Occipital lobe (tissue), 3 donors: ENCODE measurements at places on chromosomes 13 and 19. TPM values are rescaled to one million over a fixed set of nuclear protein-coding genes. Genes with fewer than 3 reads are reported as not detected.

DNA sequence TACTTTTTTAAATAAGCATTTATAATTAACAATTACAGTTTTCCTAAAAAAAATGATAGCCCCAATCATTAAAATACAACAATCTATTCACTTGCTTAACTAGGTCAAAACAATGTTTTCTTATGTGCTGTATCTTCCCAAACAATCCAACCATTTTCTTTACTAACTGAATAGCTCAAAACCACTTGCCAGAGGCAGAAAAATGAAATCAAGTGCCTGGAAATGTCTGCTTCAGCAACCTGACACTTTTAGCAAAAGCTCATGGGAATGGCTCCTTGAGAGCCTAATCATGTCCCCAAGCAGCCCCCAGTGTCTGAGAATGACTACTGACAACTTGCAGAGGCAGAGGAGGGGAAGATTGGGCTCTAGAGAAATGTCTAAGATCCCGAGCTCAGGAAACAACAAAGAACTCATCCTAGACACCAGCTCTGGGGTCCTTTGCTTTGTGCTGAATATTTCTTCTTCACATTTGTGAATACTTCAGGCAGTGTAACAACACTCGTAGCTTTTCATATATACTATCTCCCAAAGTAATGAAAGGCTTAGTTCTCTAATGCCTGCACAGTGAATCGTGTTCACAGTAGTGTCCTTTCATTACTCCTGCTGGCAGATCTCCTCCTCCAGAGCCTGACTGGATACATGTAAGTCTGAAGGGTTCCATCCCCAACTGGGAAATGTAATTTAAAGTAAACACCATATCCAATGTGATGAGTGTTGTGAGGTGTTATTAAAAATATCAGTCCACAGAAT lies 280.0 kb downstream of the LHFPL6 start:
- no peak for DNase-seq

DNA sequence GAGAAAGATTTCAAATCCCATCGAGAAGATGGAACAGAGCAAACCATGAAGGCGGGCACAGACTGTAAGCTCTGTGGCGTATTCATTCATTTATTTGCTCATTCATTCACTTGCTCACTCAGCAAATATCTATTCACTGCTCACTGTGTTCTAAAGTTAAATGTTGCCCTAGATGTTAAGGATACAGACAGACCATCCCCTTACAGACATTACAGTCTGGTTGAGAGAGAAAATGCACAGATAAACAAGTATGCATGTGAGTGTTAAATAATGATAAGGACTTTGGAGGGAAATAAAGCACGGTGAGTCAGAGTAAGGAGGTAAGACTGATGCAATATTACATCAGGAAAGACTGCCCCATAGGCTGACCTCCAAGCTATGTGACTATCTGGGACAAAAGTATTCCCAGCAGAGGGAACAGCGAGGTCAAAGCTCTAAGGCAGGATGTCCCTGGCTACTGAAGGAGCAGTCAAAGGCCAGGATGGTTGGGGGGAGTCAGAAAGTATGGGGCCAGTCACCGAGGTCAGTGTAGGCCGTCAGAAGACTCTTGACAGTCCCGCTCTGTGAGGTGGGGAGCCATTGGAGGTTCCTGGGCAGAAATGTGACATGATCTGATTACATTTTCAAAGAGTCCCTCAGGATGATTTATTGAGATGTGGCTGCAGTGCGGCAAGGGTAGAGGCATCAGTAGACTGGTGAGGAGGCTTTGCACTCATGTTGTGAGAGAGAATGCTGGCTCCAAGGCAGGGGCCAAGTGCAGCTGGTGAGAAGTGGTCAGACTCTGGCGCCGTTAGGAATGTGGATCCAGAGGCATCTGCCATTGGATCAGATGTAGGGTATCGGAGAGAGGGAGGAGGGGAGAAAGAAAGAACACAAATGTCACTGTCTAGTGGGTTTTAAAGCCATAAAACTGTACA lies 37.9 kb downstream of the MBNL2 start:
- DNase-seq = no peak

DNA sequence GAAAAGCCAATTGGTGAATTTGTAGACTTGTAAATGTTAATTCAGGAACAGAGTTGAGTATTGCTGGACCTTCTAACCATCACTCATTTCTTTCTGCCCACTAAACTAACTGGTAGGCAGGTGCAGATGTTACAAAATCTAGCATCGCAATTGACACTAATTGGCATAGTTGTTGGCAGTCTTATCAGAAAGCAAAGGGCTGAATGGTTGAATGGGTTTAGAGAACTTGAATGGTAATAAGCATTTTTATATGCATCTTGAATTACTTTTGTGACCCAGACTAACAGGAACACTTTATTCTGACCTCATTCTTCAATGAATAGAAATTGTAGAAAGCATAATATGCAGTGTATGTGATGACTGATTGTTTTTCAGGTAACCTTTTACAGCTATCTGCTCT lies 189.1 kb downstream of the GGACT start:
- DNase-seq = no peak

DNA sequence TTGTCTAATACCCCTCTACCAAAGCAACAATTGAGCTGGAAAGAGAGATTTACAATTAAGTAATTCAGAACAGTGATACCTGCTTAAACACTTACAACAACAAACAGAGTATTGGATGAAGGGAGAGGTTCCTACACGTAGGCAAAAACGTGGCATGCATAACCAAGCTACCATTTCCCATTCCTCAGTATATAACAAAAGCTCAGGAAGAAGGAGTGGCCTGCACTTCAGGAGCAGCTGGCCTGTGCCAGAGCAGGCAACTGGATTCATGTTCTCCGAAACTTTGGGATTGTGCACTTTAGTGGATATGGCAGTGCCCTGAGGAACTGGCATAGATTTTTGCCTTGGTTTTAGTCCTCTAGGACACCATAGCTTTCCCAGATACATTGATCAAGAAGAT lies 630.2 kb upstream of the PCDH9 start:
- DNase-seq = no peak

DNA sequence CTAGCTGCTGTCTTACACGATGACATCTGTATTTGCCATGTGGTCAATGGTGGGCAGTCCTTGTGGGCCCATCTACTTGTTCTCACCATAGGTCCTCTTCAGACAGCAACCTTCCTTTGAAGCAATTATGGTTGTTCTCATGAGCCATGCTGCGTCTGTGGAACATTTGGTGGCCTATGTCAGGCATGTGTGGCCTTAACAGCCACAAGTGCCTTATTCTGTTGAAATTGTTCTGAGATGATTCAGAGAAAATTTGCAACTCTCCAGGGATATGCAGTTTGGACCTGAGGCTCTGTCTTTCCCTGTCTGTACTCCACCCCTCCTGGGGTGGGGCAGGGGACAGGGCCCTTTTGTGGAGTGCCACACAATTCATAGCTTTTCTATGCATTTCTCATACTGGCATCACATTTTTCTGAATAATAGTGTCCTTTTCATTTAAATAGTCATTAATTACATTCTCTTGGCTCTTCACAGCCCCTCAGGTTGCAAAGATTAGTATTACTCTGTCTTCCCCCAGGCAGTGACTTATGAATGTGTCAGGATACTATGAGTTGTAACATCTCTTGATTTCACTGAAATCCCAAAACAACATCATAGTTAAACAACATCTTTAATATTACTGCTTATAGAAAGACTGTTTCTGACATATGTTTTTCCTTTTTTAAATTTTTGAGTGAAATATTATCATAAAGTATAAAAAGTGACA lies 102.1 kb downstream of the ITGBL1 start:
- no peak for DNase-seq

- no peak for DNase-seq
These were observed 31.6 kb downstream of the MTRF1 start for GRCh38 chr13:41231786-41232185.

DNA sequence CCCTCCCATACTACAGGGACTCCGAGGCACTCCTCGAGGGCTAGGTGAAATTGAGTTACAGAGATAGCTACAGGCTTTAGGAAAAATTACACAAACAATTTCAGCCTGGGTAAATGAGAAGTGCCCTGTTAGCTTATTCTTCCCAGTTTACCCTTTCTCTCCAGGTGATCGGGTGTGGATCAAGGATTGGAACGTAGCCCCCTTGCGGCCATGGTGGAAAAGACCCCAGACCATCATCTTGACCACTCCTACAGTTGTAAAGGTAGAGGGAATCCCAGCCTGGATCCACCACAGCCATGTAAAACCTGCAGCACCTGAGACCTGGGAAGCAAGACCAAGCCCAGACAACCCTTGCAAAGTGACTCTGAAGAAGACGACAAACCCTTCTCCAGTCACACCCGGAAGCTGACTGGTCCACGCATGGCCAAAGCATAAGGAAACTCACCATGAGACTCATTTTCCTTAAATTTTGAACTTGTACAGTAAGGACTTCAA lies 600.6 kb downstream of the UQCRFS1 start:
- no peak for DNase-seq

DNA sequence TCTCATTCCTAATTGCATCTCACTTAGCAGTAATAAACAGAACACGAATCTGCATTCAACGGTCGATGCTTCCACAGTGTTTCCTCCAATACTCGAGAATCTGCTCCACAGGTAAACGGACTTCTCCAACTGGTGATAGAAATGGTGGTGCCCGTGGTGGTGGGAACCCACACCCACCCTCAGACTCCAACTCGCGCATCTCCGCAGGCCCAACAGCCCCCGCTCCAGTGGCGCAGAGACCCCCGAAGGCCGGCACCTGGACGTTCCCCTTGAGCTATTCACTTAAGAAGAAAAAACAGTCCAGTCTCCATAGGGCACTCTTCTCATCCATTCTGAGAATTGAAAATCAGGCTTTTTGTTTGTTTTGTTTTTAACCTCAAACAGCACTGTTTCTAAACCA lies 13.8 kb upstream of the RASA3 start:
- no peak for DNase-seq

GRCh38 chr13:78587395-78587794 lies 16.0 kb downstream of the POU4F1 start:
- no peak for DNase-seq

- no peak for DNase-seq
These were observed 32.2 kb upstream of the TM9SF2 start for GRCh38 chr13:99469041-99469440.

- DNase-seq = no peak
These were observed 192.4 kb downstream of the NUFIP1 start for GRCh38 chr13:44796597-44797490.

GRCh38 chr19:48858984-48859710 lies 9.3 kb downstream of the PLEKHA4 start:
- DNase-seq = no peak

DNA sequence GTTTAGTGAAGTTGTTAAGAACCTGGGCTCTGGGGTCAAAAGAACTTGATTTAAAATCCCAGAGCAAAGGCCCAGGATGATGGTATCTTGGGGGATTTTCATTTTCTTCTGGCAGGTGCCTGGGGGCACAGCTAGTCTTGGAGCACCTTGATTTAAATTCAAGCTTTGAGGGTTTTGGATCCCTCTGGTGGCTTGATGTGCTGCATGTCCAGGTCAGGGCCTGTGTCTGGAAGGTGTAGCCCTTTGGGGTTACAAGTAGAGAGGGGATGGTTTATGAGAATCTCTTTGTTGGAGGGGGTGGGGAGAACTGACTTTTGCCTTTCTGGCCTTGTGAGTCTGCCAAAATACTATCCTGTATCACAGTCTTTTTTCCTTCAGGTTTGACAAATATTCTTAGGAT lies 55.8 kb downstream of the AKAP11 start:
- DNase-seq = no peak

GRCh38 chr13:66341635-66342377 lies 888.3 kb downstream of the PCDH9 start:
- no peak for DNase-seq

DNA sequence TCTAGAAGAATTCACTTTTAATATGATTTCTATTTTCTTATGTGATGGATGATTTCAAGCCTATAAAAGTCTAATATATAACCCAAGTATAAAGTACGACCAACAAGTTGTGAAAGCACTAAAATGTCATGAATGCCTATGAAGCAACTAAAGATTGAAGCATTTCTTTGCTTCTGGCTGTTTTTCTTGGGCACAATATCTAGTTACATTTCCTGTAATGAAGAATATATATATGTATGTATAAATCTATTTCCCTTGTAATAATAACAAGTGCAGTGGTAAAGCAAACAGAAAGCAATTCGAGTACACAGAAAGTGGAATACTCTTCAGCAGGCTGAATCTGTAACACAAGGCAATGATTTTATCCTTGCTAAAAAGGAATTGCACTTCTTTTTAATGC lies 5.4 kb downstream of the PCDH20 start:
- no peak for DNase-seq

DNA sequence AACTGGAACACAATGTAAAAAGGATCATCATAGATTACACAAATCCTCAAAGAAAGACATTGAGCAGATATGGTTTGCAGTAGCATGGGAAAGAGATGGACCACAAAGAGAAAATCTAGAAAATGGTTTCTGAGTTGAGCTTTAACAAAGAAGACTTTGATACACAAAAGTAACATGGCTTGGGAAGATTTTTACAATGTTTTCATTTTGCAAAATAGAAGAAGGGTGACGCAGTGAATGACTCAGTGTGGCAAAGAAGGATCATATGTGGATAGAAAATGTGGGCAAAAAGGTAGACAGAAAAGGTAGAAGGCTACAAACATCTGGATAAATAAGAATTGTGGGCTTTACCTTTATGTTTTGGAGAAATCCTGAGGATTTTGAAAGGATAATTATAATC lies 1220.5 kb downstream of the PCDH17 start:
- DNase-seq = no peak

DNA sequence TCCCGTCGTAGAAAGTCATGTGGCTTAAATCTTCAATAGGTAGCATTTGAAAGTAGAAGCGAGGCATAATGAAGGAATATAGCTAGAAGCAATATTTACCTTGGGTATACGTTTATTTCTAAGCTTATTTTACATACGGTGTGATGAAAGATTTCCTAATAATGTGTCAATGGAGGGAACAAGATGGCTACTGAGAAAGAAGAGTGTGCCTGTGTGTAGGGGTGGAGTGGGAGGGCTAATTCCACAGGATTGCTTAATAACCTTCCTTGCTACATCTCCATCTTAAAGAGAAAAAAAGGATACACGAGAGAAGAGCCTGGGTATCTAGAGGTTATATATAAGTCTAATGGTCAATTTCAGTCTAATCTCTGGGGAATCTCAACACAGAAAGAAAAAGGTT lies 2.0 kb downstream of the SPART start:
- no peak for DNase-seq

DNA sequence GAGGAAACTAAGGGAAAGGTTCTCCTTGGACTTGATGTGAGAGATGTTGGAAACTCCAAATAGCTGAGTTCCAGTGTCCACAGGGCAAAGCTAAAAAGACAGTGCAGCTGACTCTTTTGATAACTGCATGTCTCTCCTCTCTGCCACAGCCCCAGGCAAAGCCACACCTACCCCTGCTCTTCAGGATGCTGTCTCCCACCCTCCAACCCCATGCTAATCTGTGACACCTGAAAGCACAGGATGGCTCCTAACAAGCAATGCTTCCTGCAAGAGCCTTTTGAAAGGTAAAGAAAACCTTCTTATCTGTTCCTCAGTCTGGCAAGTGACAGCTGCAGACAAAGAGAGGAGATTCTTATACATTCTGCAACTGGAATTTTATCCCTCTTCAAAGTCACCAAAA lies 14.5 kb downstream of the SLC46A3 start:
- DNase-seq = no peak

FCER2 gene
- not detected for total RNA-seq

SH2D3A gene
- not detected for total RNA-seq

ZNF850 gene
- total RNA-seq = 7.5 TPM

IL17D gene
- total RNA-seq = 7.6 TPM

ONECUT3 gene
- total RNA-seq = not detected

ZNF230 gene
- total RNA-seq = 10.3 TPM

B9D2 gene
- 5.3 TPM for total RNA-seq

FCGBP gene
- total RNA-seq = 3.1 TPM

SMARCA4 gene
- total RNA-seq = 84.4 TPM

IQCN gene
- total RNA-seq = 0.47 TPM

CGB5 gene
- total RNA-seq = not detected

EMP3 gene
- total RNA-seq = 7.0 TPM

EGLN2 gene
- total RNA-seq = 46.9 TPM
